ENCODE measurements at places on chromosomes 6 and 20.

DNA sequence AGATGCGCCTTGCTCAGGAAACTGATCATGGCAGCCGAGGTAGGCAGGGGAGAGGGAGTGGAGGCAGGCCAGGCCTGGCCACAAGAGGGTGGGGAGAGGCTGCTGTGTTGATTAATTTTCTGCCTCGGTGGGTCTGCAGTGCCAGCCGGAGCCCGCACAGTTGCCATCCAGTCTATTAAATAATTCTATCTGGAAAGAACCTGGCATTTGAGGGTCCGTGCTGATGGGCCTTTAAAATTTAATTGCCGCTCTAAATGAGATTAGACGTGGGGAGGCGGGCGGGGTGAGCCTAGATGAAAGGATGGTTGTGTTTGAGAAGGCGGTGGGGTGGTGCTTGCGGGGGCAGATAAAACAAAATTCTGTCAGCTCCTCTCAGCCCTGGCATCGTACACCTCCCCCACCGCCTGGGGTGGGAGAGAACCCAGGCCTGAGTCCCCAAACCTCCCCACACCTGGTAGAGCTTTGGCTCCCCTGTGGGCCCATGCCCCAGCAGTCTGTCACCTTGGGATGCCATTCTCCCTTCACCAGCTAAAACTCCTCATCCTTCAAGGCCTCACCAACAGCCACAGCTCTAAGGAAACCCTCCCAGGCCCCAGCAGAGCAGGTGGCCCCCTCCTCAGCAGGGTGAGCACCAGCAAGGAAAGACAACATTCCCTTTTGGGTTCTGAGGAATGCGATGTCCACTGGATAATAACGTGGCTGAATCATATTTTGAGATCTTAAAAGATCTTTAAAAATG is 167.3 kb downstream of the GRM4 start:
- no peak for DNase-seq

- no peak for DNase-seq
These were observed 133.6 kb downstream of the LMBRD1 start for GRCh38 chr6:69663215-69663614.

GRCh38 chr6:1395941-1396908 is 6.8 kb downstream of the FOXF2 start:
- DNase-seq, result no peak

DNA sequence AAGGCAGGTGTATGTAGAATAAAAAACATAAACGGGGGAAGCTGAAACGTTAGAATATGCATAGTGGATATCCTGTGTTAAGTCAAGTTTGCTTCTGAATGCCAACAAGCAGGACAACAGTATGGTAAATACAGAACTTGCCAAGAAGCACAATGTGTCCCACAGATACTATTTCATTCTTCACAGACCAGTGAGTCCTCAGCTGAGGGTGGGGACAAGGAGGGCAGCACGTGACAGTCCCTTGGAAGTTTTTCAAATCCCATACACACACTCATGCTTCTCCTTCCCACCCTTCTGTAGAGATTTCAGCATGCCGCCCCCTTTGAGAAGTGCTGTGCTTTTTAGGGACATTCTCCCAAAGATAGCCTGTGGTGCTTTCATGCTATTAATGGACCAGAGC is 268.5 kb upstream of the ECI2 start:
- no peak for DNase-seq

DNA sequence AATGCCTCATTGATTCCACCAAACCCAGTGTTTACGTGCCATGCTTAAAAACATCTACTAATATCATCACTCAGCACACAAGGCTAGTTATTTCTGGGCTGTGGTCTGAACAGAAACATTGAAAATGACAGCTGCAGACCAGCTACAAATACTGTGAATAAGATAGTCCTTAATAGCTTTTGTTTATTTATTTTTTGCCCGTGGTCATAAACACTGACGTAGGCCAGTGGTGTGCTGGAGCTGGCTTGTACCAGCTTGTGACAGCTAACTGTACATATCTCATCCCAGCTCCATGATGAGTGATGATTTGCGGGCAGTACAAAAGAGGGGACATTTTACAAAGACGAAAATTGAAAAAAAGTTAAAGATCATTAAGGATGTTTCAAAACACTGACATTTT is 1057.0 kb downstream of the EPHA7 start:
- DNase-seq, result no peak

DNA sequence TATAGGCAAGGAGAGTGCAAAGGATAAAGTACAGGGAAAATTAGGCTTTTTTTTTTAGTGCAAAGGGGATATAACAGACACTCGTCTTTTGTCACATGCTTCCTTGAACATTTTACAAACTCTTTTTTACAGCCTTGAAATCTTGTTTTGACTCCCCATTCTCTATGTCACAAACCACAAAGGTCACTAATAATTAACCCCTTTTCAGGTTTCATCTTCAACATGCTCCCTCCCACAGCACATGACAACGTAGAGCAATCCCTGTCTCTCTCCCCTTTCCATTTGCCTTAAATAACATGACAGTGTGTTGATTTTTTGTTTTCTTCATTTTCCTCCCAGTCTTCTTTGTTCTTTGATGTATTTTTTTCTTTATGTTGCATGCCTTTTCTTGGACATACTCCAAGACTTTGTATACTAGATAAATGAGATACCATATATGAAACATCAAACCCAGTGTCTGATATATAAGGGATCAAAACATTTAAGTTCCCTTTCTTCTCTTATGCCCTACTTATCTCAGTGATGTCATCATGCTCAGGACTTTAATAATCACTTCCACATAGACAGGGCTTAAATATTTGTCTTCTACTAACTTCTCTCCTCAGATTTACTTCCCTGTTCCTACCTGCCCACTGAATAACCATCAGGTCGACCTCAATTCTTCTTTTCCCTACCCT is 378.7 kb upstream of the HSF2 start:
- no peak for DNase-seq

DNA sequence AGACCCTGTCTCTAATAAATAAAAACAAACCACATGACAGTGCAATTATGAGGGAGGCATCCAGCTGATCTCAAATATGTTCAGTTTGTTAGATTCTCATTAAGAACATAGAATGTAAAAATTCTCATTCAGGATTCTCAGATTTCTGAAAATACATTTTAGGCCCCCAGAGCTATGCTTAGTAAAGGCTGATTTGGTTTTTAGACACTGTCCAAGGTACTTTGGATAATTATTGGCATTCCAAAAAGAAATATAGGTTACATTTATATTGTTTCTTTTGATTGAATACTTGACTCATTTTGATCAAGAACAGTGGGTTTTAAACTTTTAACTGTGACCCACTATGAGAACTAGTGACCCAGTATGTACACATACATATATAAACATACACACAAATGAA is 55.5 kb downstream of the ANKRD6 start:
- DNase-seq, result no peak

DNA sequence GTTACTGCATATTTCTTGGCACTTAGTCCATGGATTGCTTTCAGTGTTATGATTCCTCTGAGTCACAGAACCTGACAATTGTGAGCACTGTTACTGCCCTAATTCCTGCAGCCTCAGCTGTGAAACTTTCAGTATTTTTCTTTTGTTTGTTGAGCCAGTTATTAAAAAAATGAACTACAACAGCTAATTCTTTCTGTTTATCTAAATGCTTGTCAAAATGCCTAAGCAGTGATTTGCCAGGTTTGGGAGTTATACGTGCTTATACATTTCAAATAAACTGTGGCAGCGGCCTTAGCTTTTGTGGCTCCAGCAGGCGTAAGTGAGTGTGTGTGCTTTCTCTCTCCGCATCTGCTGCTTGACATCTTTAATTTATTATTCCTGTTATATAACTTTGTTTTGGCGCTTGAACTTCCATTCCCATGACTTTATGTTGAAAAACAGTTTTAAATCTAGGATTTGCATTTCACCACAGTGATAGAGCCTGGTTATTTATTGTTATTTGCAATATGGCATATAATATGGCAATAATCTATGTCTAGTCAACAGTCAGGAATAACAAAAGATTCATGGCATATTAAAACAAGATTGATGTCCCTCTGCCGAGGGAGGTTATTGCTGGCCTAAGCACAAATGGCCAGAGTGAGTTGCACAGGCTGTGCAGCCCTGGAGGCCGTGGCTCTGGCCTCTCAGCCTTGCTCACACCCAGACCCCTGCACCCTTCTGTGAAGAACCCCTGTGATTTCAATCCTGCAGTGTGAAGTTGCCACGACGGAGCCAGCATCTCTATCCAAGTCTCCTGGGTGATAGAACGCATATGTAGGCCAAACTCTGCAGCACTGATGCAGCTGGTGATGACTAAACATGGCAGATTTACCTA is 303.4 kb downstream of the THBS2 start:
- DNase-seq, result no peak

DNA sequence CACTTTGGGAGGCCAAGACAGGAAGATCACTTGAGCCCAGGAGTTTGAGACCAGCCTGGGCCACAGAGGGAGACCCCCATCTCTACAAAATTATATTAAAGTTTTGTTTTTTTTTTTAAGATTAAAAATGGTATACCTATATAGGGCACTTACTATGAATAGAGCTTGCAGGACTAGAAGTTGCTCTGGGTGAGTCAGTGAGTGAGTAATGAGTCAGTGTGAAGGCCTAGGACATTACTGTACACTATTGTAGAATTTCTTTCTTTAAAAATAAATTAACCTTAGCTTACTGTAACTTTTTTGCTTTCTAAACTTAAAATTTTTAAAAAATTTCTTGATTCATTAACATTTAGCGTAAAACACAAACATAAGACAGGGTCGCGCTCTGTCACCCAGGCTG is 29.7 kb downstream of the STK35 start:
- no peak for DNase-seq

DNA sequence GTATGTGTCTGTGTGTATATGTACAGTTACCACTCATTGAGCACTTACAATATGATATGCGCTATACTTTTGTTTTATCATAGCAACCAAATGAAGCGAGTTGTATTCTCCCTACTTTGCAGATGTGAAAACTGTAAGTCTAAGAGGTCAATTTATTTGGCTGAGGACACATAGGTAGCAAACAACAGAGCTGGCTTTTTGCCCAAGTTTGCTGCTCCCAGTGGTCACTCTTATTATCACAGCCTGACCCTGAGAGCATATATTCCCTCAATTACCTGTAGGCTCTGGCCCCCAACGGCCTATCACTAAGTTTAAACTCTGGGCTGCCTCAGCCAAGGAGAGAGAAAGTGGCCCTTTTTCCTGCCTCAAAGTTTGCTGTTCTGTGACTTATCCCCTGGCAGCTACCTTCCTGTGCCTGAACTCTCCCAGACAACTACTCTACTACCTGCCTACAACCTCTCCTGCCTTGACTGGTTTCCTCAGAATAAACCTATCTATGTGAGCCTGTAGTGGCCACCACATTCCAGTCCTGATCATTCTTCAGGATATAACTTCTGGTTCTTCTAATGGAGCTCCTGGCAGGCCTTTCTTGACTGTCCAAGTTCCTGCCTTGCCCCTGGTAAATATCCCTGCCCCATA is 221.8 kb downstream of the FRK start:
- DNase-seq, result no peak

DNA sequence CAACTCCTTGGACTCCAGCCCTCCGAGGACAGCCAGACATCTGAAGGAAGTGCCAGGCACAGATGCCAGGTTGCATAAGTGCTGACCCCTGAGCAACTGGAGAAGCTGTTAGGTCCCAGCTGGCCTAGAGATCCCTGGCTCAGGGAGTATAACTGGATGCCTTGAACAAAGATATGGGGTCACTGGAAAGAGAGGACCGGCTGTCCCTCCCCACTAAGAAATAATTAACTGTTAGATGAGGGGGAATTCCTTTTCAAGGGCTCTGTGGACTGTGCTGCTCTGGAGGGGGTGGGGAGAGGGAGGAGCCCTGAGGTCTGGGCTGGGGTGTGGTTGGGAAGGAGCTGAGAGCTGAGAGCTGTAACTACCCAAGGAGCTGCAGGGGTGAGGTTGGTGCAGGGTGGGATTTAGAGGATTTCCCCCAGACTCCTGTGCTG is 39.6 kb downstream of the HLA-F start:
- DNase-seq, result no peak

GRCh38 chr6:108568551-108569305 is 8.0 kb downstream of the FOXO3 start:
- no peak for DNase-seq

DNA sequence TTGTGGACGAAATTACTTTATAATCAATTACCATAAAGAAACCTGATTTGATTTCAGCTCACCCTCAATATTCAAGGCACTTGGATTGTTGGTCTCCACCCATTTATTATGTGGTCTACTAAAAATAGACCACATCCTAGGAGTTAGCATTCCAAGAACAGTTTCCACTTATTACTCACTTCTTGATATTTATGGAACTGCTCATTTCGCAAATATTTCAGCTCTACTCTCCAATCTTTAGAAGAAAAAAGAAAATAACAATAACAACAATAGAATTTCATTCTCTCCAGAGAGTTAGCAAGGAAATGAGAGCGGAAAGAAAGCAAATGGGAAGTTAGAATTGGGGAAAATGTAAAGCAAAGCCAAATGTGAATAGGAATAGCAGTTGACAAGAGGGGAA is 26.2 kb upstream of the HDAC2 start:
- no peak for DNase-seq

All from activated CD8-positive, alpha-beta memory T cell treated with anti-CD3 and anti-CD28 coated beads for 1 hour (primary cell).